ENCODE measurements at places on chromosomes 3 and 15. TPM values are rescaled to one million over a fixed set of nuclear protein-coding genes. Genes with fewer than 3 reads are reported as not detected.

- DNase-seq: no peak
Measured at GRCh38 chr3:157529751-157530150, 26.5 kb upstream of the VEPH1 start.

SEMA5B gene
- total RNA-seq: not detected

SFMBT1 gene
- total RNA-seq: 7.6 TPM

DNA sequence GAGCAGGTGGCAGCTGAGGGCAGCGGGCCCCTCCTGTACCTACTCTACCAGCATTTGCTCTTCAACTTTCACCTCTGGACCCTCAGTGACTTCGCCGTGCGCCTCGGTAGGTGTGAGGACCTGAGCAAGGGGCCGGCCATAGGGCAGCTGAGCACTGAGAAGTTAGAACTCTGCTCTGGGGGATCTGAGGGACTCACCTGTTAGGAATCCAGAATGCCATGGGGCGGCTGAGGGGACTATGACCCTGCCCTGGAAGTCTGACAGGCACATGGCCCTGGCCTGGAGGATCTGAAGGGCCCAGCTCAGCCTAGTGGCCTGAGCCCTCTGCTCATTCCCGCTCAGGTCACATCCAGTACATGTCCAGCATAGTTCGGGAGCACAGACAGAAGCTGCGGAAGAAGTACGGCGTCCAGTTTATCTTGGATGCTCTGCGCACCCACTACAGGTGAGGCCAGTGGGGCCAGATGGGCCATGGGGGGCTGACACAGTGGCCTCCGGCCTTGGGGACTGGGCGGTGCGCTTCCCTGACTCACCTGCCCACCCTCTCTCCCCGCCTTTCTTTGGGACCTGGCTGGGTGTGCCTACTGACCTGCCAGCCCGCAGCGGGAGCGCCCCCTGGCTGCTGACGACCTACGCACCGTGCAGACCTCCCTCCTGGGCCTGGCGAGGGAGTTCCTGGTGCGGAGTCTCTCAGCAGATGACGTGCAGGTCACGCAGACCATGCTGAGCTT, 18.8 kb downstream of the NBEAL2 start:
- DNase-seq: no peak

- no peak for DNase-seq
Measured at GRCh38 chr3:51145811-51146585, 239.1 kb upstream of the MANF start.

DNA sequence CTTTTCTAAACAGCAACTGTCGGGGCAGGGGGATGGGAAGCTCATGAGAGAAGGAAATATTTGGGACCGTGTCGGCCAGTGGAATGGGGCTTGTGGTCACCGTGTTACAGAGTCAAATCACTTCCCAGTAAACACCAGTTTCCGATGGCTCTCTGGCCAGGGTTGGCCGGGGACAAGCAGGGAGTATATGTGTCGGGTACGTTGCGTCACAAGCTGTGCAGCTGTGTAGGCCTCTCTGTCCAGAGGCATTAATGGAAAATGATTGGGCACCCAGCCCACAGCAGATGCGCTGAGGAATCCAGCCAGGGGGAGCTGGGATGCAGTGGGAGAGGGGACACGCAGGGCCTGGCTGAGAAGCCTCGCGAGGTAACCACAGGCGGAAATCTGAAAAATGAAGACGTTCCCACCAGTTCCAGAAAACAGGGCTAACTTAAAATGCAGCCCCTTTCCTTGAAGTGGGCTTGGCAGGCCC, 15.8 kb upstream of the ALDH1A3 start:
- no peak for DNase-seq

DNA sequence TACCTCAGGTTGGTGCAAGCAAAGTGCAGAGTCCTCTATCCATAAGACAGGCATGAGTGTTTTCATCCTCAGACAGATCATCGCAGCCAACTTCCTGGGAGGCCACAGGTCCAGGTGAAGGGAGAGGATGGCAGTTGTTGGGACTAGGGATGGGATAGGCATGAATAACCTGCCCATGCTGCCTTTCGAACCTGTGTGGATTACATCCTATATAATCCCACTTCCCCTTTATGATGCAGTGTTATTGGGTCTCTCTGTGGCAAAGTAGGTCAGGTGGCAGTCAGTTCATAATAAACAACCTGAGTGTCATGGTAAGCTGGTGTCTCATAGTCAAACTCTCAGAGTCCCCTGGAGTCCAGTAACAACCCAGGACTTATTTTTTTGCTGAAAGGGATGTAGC, 40.4 kb downstream of the CCR3 start:
- no peak for DNase-seq

DNA sequence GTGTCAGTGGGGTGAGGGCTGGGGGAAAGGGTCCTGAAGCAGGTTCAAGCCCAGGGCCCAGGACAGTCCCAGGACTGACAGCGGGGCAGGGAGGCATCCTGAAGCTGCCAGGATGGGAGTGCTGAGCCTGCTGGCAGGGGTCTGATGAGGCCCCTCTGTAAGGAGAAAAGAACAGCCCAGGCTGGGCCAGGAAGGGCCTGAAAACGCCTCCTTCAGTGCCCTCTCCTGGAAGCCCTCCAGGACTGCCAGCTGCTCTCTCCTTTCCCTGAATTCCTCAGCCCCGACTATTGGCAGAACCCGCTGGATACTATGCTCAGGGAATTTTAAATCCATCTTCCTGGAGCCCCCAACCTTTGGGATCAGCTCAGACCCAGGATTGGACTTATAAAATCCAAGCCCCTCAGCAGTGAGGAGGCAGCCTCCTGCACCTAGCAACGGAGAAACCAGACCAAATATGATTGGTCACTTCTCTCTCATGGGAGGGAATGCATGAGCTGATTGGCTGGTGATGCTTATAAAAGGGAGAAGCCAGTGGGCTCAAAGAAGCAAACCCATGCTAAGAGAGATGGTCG, 203.5 kb upstream of the LINGO1 start:
- DNase-seq: no peak

NME9 gene
- total RNA-seq: not detected

GRCh38 chr3:22349215-22349851, 598.3 kb upstream of the ZNF385D start:
- DNase-seq: no peak

SLC9C1 gene
- not detected for total RNA-seq

CCR3 gene
- total RNA-seq: not detected

DNA sequence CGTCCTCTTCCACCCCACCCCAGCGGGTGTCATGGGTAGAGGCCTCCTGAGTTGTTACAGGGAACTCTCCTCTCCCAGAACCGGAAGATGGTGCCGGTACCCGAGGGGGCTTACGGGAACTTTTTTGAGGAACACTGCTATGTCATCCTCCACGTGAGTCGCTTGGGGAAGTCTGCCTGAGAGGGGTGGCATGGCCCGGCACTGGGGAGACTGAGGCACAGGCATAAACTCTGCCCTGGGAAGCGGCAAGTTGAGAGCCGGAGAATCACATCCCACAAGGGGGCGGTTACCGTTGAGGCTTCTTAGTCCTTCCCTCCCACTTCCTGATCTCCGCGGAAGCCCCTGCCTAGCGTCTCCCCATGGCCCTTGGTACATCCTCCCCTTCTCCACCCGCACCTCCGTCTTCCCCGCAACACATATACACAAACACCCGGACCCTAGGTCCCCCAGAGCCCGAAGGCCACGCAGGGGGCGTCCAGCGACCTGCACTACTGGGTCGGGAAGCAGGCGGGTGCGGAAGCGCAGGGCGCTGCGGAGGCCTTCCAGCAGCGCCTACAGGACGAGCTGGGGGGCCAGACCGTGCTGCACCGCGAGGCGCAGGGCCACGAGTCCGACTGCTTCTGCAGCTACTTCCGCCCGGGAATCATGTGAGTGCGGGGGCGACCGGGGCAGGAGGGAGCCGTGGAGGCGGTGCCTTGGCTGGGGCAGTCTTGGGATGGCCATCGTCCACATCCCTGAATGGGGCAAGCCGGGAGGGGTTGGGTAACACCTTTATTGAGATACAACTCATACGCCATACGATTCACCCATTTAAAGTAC, 3.4 kb downstream of the VILL start:
- peak; percentile 19 for DNase-seq

DNA sequence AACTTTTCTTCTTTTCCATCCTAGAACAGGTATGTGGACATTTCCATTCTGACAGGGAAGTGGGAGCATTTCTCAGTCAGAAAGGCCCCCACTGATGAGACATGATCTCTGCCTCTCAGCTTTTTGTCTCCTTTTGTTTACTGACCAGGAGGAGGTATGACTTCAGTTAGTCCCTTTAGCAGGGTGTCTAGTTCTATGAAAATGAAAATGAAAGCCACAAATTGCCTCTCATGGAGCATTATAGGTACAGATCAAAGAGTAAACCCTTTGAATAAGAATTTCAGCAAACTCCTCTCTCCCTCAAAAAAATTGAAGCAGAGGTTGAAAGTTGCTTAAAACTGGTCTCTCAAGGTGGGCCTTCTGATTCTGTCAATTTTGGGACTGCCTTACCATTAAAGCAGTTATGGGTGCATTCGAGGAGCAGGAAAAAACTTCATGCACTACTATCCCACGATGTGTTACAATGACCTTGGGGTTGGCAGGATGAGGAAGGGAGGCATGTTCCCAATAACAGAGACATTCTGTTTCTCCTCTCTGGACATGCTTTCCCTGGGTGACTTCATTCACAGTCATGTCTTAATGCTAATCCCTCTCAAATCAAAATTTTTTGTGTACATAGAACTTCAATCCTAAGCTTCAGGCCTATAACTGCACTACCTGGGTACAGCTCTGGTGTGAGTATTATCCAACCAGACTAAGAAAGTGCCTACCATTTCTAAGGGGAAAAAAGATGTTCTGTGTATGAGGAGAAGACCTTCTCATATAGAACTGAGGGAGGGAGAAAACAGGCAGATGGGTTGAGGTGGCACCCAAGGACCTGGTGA, 50.6 kb upstream of the TBC1D23 start:
- no peak for DNase-seq

- no peak for DNase-seq
Measured at GRCh38 chr15:69909719-69910444, 187.8 kb downstream of the TLE3 start.

MUC13 gene
- total RNA-seq: not detected

Measured in esophagus squamous epithelium (tissue), 5 donors.